Psoas muscle (tissue), 8 donors: ENCODE measurements at places on chromosomes 11 and 22. TPM values are rescaled to one million over a fixed set of nuclear protein-coding genes. Genes with fewer than 3 reads are reported as not detected.

GRCh38 chr11:34299284-34299972, 58.4 kb downstream of the ABTB2 start:
- DNase-seq: no peak

GRCh38 chr22:34437140-34437539, 516.9 kb upstream of the LARGE1 start:
- no peak for DNase-seq

- DNase-seq: no peak
Observed at GRCh38 chr11:76672431-76673175, 2.1 kb upstream of the LRRC32 start.

Gene EMID1
- total RNA-seq: 1.1 TPM

GRCh38 chr11:62223095-62223494, 14.6 kb downstream of the SCGB2A1 start:
- DNase-seq: no peak

- DNase-seq: no peak
Observed at GRCh38 chr11:123852321-123852720, 33.1 kb downstream of the TMEM225 start.

Gene GRM5
- not detected for total RNA-seq

GRCh38 chr11:35923452-35923851, 20.4 kb upstream of the LDLRAD3 start:
- DNase-seq: no peak

- DNase-seq: no peak
Observed at GRCh38 chr11:32840587-32840986, 10.9 kb downstream of the PRRG4 start.

DNA sequence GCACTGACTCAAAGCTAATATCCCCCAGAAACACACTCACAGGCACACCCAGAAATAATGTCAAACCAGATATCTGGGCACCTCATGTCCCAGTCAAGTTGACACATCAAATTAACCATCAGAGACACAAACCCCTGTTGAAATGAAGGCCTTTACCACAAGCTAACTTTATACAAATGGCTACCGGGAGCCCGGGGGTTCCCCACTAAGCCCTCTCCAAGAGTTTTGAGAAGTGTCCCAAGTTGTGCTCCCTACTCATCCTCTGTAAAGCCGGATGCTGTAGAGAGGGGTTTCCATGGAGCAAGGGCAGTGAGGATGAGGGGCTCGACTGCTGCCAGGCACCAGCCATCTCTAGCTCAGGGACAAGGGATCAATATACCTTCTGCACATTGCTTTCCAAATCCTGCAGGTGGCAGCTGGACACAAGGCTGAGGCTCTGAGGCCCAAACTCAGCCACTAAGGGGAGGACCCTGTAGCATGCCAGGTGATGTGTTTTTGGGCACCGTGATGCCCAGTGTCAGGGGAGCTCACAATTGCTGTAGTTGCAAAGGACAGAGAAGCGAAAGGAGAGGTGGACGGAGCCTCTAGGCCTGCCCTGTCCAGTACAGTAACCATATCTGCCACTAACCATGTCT, 145.7 kb downstream of the TTC17 start:
- no peak for DNase-seq

Gene LARGE2
- not detected for total RNA-seq

Gene SMIM38
- 0.54 TPM for total RNA-seq

Gene MYO7A
- 2.8 TPM for total RNA-seq

DNA sequence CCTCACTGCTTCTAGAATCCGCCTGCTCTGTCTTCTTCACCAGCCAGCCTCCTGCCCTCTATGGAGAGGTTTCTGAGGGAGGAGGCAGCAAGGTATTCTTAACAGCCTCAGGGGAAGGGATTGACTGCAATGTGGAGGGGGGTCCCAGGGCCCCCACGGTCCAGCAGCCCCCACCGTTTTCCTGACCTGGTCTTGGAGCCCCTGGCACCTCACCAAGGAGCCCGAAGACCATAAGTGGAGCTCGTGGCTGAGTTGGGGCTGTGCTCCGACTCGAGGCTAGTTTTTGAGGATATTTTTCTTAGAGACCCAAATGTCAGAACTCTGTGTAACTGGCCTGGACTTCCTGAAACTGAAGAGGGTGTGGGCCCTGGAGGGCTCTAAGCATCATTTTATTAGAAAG, 590.0 kb downstream of the BRD1 start:
- DNase-seq: no peak
